HAP-1 (cell line): ENCODE measurements at places on chromosomes 2 and 18.

- DNase-seq, result no peak
These were observed 42.6 kb downstream of the ARHGAP15 start for GRCh38 chr2:143171817-143172216.

- DNase-seq, result peak; percentile 65
These were observed at the start of gene EMX1 for GRCh38 chr2:72917138-72917876. EMX1 (plus strand) TSS chr2:72917519; CDS start chr2:72917853, 334 bp downstream.

GRCh38 chr2:160208655-160209515, 8.8 kb upstream of the ITGB6 start:
- DNase-seq, result no peak

GRCh38 chr2:236803621-236804020, 234.0 kb downstream of the ACKR3 start:
- DNase-seq, result no peak

DNA sequence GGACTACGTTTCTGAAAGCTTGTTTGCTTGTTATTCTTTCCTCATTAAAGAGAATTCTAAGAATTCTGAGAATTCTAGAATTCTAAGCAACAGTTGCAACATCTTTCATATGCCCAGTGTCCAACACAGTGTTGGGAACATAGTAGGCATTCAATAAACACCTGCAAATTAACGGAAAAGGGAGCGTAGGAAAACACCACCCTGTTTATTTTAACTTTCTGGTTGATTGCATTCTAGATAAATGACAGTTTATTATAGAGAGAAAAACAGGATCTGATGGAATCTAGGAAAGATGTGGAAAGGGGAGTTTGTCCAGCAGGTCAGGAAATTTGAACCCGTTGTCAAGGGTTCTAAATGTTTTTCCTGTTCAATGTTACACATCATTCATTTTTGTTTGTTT, 24.2 kb upstream of the EFEMP1 start:
- no peak for DNase-seq

- DNase-seq, result no peak
These were observed 146.7 kb downstream of the MBP start for GRCh38 chr18:76985951-76986236.

DNA sequence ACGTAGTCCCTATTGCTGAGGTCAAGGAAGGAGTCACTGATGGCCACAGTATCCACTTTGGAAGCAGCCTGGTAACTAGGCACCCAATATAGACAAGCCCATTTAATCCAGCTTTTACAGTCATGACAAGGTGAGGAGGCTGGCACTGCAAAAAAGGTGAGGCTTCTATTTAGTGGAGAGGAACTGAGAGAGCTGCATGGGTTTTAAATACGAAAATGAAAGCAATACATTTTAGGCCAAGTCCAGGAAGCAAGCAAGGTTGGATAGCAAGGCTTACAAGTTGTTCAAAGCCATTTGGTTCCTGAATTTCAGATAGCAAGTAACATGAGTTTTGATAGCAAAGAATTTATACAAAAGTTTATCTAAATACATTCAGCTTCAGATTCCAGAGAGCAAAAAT, 80.4 kb downstream of the SGPP2 start:
- DNase-seq, result no peak

GRCh38 chr2:179995741-179996515, 11.2 kb downstream of the CWC22 start:
- no peak for DNase-seq

- DNase-seq, result no peak
These were observed 8.7 kb upstream of the WIPF1 start for GRCh38 chr2:174606336-174606735.

- DNase-seq, result no peak
These were observed 634.1 kb downstream of the TDRD15 start for GRCh38 chr2:21757805-21758430.

DNA sequence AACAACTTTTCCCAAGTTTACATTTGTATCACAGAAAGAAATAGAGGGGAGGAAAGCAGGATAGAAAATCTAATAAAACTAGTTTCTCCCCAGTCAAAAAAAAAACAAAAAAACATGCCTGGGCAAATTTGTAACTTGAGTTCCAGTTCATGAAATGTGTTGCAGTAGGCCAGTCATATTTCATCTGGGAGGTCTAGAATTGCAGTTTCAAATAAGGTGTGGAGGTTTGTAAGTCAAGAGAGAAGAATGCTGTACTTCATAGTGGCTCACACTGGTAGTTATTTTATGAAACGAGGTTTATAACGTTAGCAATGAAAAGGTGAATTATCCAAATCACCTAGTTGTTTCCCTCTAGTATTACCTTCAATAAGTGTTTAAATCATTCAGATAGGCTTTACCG, 1313.9 kb upstream of the SLC39A10 start:
- no peak for DNase-seq

GRCh38 chr2:219210886-219211362, 4.3 kb downstream of the ZFAND2B start:
- no peak for DNase-seq

- no peak for DNase-seq
These were observed 741.7 kb upstream of the CNTNAP5 start for GRCh38 chr2:123283431-123283830.

DNA sequence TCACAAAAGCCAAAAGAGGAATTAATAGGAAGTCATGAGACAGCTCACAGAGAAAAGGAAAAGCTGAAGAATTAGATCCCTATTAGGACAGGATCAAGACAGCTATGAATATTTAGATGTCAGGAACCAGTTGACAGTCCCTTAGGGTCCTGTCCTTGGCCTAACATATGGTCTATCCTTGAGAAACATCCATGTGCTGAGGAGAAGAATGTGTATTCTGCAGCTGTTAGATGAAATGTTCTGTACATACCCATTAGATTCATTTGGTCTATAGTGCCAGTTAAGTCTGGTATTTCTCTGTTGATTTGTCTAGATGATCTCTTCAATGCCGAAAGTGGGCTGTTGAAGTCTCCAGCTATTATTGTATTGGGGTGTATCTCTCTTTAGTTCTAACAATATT, 37.6 kb upstream of the SLC40A1 start:
- no peak for DNase-seq

DNA sequence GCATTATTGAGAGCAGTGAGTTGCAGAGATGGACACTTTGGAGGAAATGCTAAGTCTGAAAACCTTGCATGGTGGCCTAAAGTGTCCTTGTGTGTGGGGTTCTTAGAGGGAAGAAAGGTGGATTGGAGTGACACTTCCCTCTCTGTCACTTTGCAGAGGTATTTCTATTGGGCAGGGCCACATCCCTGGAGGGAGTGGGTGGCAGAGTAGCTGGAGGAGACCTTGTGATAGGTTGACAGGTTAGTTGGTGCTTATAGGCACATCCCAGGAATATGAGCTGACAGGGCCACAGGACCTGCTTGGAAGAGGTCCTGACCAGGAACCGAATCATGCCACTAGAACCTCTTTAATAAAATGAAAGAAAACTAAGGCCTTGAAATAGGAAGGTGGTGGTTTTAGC, 972 bp upstream of the IGFBP5 start:
- no peak for DNase-seq

DNA sequence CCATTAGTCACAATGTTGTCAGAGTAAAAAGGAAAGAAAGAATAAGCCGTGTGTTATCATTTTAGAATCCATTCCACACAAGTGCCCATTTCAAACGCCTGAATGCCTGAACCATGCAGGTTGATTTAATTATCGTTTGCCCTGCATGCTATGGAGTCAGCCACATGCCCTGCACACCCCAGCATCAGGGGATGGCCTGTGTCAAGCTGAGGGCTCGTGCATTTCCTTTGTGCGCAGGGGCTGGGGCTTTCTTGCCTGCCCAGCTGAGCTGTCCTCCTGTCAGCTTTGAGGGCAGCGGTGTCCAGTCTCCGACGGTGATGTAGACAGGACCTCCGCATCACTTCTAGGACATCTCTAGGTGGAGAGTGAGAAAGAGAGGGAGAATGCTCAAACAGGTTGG, 200.4 kb downstream of the TSN start:
- DNase-seq, result no peak

- DNase-seq, result no peak
These were observed 108.9 kb downstream of the TPO start for GRCh38 chr2:1521878-1522830.

GRCh38 chr2:46684661-46685060, 205.3 kb downstream of the TMEM247 start:
- DNase-seq, result no peak

DNA sequence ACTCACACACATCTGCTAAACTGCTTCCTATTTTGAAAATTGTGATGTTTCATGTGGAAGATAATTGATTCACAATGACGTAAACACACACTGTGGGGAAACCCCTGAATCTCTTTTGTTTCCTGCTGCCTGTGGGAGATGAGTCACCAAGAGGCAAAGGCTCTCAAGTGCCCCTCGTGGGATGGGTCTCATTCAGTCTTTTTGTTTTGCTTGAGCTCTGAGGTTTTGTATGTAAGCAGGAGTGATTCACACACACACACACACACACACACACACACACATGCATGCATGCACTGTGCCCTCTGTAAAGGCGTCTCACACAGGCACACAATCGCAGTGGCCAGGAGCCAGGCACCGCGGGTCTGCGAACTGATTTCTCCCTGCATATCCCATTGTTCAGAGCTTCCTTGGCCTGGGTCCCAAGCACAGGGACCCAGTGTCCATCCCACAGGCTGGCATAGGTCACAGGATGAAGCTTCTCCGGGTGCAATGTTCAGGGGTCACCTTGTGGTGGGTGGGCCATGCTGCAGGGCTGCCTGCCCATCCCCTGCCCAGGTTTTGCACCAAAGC, 12.1 kb upstream of the ARHGEF4 start:
- no peak for DNase-seq
